ENCODE measurements at places on chromosomes 2 and 18.

- no peak for DNase-seq
These were observed at the start of gene HOXD13 for GRCh38 chr2:176092270-176093144. TSS of gene HOXD13 (plus strand) at chr2:176092721. CDS start at chr2:176092891, 170 bp downstream.

- no peak for DNase-seq
These were observed 10.9 kb downstream of the TRIP12 start for GRCh38 chr2:229910832-229911412.

DNA sequence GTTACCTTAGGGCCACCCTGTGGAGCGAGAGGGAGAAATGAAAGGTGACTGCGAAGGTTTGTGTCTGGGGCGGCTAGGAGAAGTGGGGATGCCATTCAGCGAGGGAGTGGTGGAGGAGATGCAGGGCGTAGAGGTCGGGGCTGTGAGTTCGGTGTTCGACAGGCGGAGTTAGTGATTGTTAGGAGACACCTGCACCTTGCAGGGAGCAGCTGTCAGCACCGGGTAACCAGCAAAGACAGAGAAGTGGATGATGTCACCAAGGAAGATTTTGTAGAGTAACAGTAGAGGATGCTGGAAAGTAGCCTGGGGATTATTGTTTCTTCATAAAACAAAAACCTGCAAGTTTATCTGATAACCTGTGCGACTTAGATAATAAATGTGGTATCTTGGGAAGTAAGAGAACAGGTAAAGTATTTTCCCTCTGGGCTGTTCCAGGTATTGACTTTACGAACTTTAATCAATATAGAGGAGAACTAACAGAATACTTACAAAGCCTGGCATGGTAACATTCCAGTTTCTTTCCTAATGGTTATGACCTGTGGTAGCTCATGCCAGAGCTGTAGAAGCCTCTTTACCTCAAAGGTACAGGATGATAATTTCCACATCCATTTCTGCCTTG lies 63.8 kb downstream of the SPTBN1 start:
- no peak for DNase-seq

DNA sequence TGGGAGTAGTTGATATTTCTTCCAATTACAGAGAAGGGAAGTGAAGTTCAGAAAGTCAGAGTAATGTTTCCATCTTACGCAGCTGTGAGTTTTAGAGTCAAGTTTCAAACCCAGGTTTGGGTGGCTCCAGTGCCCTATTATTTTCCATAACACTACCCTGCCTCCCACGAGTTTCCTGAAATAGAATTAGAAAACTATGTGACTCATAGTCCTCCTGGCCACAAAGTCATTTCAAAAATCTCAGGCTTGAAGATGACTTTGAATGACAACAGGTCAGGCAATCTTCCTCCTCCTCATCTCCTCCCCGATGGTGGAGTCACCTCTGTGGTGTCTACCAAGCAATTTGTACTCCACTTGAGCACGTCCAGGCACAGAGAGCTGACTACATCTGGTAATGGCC lies 212.3 kb upstream of the TRIB2 start:
- no peak for DNase-seq

GRCh38 chr2:150552041-150552820 lies 64.8 kb upstream of the RND3 start:
- DNase-seq: no peak

DNA sequence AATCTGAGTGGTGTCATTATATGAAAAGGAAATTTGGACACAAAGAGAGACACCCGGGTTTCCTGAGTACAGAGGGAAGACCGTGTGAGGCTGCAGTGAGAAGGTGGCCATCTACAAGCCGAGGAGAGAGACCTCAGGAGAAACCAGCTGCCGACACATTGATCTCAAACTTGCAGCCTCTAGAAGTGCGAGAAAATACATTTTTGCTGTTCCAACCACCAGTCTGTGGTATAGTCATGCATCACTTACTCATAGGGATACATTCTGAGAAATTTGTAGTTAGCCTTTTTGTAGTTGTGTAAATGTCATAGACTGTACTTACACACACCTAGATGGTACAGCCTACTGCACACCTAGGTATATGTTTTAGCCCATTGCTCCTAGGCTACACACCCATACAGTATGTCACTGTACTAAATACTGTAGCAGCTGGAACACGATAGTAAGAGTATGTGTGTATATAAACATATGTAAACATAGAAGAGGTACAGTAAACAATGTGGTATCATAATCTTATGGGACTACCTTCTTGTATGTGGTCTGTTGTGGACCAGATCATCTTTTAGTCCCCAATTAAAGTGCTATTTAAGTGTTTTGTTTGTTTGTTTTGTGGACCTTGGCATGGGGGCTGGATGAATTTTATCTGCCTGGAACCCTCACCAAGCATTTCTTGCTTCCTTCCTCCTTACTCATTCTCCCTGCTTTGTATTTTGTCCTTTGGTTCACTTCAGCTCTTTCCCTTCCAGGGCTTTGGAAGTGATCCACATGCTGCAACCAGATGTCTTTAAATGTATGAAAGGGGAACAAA lies 38.3 kb upstream of the SESTD1 start:
- no peak for DNase-seq

DNA sequence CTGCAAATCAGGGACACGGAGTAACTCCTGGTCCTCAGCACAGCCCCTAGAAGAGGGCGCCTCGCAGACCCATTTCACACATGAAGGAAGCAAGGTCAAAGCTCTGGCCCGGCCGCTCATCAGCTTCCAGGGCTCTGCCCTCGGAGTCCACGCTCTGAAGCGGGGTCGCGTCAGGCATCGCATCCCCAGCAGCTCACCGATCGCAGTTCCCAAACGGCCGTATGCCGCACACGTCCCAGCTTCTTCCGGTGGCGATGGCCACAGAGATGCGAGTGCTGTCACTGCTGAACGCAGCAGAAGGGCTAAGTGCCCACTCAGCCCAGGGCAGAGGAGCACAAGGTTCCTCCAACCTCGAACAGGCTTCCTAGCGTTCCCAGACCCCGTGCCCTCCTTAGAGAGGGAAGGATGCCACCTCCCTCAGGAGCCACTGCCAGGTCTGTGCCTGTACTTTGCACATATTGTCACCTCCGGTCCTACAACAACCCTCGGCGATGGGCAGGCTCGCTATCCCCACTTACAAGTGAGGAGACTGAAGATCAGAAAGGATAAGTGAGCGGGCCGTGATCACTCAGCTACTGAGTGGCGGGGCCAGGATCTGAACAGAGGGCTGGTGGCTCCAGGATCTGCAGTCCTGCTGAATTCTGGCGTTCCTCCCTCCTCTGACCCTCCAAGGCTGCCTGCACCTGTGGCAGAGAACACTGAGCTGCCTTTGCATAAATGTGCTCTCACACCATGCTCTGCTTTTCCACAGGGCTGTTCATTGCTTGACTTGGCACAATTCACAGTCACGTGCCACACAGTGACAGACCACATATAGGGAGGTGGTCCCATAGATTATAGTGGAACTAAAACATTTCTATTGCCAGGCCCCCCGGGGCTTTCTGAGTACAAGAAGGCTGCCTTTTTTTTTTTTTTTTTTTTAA lies 71.4 kb downstream of the COPS8 start:
- DNase-seq: no peak

- no peak for DNase-seq
These were observed 777 bp upstream of the RAB17 start for GRCh38 chr2:237591141-237591881.

DNA sequence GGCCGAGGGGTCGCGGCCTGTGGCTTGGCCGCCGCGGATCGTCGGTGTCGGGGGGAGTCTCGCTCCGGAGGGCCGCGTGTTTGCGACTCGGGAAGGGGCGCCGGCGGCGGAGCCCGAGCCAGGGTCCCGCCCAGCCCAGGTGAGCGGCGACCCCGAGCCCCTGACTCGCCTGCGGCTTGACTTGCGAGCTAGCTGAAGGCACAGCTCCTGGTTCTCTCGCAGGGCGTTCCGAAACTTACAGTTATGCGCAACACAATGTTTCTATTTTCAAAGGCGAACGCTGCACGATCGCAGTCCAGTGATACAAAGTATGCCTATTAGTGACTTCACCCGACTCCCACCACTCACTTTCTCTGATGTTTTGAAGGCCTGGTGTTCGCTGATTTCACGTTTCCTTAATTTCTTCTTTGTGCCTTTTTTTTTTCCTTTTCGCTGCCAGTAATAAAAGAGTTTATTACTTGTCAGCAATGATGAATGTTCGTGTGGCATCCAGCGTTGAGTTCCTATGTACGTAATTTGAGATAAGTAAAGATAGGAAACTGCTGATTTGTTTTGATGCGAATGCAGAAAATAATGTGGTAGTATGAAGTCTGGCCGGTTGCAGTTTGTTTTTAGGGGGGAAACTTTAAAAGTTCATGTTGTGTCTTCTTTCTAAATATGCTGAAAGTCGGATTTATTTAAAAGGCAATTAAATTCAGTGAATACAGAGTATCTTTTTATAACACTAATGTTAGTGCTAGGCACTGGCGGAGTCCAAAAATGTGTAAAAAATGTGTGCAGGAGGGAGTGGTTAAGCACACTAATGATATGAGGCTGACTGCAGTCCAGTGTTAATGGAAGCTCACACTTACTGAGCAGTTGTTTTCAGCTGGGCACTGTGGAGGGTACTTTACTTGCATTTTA lies 706 bp downstream of the UBXN2A start:
- no peak for DNase-seq

- no peak for DNase-seq
These were observed 674 bp downstream of the EVX2 start for GRCh38 chr2:176082824-176083751.

- no peak for DNase-seq
These were observed 7.6 kb downstream of the FAM168B start for GRCh38 chr2:131085646-131086045.

DNA sequence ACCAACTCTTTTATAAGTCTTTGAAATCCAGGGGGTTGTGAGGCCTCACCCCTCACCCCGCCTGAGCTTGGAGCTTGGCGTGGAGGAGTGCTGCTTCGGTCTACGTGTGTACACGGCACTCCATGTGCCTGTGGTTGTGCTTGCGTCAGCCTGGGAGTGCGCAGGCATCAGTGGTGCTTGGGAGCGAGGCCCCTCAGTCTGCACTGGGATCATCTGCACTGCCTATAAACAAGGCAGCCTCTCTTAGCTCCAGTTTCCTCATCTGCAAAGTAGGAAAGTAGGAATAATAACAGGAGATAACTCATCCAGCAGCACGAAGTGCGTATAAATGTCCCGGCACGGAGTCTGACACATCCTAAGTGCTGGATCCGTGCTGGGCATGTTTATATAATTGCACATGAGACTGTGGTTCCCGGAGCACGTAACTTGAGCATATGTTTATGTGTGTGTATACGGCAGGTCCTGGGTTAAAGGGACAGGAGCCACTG lies 1.2 kb downstream of the GYPC start:
- peak; percentile 83 for DNase-seq

DNA sequence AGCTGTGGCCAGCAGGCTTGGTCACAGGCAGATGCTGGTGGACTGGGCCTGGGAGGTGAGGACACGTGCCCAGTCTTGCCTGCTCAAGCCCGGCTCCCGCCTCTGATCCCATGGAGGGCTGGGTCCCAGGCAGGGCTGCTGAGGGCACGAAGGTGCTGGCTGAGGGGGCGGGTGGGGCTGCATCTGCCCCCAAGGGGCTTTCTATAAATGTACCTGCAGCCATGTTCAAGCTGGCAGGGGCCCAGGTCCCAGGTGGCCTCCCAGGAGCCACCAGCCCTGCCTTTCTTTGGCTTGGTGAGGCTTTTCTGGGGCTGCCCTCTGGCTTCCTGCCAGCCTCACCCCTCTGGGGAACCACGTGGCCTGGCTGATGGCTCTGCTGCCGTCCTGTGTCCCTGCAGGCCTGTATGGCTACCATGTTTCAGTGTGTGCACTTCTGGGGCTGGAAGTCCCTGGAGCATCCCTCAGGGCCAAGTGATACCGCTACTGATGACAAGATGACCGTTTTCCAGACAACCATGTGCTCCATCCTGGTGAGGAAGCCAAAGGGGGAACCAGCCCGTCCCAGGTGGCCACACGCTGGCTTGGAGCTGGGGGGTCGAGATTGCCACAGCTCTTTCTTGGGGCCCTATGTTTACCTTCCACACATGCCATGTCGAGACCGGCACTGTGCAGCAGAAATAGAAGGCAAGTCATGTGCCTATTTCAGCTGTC lies 23.2 kb downstream of the HJURP start:
- no peak for DNase-seq

All from AG04449 (cell line).